Activated naive CD4-positive, alpha-beta T cell treated with anti-CD3 and anti-CD28 coated beads for 36 hours (primary cell): ENCODE measurements at places on chromosomes 1 and 21. TPM values are rescaled to one million over a fixed set of nuclear protein-coding genes. Genes with fewer than 3 reads are reported as not detected.

The CD52 gene
- total RNA-seq = 129 TPM

DNA sequence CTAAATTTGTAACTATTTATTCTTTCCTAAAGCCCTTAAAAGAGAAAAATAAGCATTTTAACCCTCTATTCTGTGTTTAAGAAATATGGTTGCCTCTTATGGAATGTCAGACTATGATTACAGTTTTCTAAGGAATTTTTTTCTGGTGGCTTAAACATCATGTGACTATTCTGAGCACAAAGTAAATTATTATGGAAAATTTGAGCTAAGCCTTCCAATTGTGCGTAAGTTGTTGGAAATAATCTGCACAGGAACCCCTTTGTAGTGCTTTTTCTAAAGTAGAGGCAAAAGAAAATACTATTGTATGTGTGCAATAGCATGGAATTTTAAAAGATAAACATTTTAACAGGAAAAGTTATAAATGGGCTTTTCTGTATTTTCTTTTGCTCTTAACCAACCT, 254.8 kb downstream of the PBX1 start:
- no peak for DNase-seq

- DNase-seq = no peak
Measured at GRCh38 chr1:17561561-17561985, 22.1 kb downstream of the ARHGEF10L start.

The GTF2B gene
- total RNA-seq = 35.2 TPM

DNA sequence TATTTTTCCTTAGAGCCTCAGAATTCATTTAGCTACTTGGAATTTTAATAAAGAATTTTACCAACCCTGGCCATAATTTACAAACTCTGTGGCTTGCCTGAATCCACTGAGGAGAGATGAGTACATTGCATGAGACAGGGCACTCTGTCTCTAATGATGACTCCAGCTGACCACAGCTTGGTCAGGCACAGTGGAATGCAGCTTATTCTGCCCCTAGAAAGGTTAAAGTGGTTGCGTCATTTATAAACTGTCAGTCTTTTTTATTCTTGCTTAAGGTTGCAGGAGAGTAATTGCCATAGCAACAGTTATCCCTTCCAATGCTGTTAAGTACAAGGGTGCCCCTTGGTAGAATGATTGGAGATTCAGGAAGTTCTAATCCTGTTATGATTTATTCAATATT, 28.3 kb downstream of the PDE4B start:
- DNase-seq = no peak

GRCh38 chr21:38257667-38258066, 876 bp downstream of the KCNJ15 start:
- no peak for DNase-seq

The IFNLR1 gene
- total RNA-seq = 4.3 TPM

The CNN3 gene
- total RNA-seq = 10.6 TPM

GRCh38 chr1:155253797-155254196, 1.5 kb downstream of the ENTREP3 start:
- DNase-seq = no peak

The S100A7 gene
- total RNA-seq = not detected

GRCh38 chr1:61797045-61797755, 54.9 kb downstream of the PATJ start:
- no peak for DNase-seq

DNA sequence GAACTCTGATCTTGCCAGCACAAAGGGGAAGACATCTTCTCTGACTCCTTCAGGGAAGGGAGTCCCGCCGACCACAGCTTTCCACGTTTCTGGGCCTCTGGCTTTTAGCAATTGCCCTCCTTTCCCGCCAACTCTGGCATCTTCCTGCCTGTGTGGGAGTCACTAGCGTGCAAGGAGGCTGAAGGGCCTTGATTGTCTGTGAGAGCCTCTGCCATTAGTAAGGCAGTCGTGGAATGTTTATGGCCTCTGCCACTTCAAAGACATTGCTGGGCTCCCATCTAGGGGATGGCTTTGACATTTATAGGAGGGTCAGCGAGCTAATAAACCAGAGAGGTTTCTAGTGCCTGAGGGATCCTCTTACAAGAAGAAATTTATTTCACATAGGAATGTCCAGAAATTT, 14.3 kb upstream of the PROK1 start:
- no peak for DNase-seq

DNA sequence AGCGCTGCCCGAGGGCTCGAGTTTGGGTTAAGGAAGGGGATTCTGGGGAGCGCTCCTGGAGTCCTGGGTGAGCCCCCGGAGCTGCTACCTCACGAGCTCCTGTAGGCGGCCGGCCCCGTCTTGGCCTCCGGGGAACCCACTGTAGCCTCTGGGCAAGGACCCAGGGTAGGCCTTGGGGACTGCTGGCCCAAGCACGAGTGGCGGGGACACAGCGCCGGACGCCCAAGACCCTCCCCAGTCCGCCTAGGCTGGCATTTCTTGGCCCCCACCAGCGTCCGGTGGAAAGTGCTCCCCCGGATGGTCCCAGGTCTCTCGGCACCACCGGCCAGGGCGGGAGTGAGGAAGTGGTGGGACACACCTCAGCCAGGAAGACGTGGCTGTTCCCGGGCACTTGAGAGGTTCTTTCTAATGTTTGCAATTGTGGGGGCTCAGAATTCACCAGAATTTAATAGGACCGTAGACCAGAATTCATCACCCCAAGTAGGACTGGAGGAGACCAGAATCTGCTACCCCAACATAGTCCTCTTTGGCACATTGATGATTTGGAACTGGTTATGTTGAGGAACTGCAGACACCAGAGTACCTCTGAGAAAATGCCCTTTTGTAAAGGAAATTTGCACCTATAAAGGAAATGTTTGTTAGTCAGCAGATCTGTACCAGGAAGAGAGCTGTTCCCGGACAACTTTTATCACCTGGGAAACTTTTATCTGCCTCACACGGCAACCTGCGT, 622 bp upstream of the TMPRSS2 start:
- DNase-seq = no peak

The CDC7 gene
- total RNA-seq = 27.0 TPM

The CFAP107 gene
- total RNA-seq = not detected

DNA sequence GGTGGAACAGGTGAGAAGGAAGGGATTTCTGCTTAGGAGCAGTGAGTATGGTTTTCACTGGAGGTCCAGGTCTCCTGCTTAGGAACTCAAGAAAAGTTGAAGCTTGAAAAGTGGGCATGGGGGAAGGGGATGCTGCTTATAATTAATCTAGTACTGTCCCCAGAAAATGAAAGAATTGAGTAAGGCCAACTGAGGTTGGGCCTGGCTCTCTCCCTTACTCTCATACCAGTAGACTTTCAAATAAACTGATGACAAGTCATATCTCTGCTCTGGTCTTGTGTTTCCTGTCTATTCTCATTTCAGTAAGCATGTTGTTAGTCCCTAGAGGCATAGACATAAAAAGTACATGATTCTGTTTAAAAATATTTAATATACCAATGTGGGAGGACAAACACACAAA, 26.4 kb downstream of the CD48 start:
- DNase-seq = peak; percentile 65

The PRELP gene
- total RNA-seq = not detected

DNA sequence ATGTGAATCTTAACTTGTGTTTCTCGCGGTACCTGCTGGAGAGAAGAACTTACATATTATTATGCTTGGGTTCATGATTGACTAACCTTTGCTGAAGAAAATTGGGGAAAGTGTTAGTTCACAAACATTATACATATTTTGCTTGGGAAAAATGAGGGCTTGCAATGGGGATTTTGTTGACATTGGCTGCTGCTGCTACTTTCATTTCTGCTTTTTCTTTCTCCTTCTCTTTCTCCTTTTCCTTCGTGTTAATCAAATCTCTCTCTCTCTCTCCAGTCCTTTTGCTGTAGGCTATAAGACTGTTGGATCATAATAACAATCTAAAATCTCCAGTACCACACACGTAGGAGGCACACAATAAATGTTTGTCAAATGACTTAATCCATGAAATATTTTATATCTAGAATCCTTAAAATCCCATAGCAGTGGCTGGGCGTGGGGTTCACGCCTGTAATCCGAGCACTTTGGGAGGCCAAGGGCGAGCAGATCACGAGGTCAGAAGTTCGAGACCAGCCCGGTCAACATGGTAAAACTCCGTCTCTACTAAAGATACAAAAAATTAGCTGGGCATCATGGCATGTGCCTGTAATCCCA, 23.0 kb downstream of the IRF2BP2 start:
- DNase-seq = no peak

DNA sequence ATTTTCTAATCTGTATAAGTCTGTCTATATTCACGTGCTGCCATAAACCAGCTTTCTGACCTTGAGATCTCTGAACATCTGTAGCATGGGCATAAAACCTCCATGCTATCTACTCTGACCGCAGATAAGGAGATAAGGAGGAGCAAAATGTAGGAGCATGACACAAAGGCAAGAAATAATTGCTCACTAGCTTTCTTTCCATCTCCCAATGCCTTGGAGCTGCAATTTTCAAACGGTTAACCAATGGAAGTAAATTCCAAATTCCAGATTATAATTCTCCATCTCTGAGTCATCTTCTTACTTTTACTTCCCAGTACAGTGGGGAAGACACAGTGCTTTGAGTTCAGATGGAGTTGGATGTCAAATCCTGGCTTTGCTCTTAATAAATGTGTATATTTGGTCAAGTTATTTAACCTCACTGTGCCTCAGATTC, 41.6 kb downstream of the CD58 start:
- DNase-seq = no peak

GRCh38 chr1:241964550-241965282, 7.1 kb downstream of the BECN2 start:
- DNase-seq = no peak

DNA sequence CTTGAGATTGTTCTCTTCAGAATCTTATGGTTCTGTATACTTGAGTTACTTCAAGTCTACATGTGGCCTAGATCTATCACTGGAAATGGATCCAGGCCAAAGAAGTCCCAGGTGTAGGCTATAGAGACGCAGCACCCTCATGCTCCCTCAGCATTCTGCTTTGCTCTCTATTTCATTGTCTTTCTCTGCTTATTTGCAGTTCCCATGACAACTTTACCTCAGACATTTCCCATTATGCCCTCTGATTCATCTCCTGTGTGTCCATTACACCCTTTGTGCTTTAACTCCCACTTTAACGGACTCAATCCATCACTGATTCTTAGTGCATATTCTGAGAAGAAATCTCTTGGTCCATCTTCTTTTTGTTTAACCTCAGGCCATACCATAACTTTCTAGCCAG, 236.9 kb upstream of the NRIP1 start:
- no peak for DNase-seq

DNA sequence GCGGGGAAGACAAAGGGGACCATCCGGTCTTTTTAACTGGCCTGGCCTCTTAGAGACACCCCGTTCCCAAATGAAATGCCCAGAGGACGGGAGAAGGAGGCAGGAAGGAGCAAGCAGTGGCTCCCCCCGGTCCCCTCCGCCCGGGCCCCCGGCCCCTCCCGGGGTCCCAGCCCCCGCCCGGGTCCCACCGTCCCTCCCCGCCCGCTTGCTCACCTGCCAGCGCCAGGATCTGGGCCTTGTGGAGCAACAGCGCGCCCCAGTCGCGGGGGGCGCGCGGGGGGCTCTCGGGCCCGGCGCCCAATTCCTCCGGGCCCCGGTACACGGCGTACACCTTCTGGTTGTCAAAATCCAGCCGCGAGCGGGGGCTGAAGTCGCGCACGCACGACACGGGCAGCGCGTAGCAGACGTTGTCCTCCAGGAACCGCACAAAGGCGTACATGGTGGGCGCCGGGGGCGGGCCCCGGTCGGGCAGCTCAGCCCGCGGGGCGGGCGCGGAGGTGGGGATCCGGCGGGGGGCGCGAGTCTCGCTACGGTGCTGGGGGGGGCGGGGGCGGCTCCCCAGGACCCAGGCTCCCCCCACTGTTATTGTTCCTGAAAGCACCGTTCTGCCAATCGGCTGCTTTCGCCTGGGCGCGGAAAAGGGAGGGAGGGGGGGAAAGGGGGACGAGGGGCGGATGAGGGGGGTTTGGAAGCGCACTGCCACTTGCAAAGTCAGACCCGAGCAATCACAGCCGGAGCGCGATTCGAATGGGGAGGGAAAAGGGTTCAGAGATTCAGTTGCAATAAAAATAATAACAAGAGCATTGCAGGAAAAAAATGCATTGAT, at the start of gene BEND5:
TSS of gene BEND5 (minus strand) at position 499 of the 826 bp plus-strand sequence. CDS start at position 439, 60 bp downstream.
- DNase-seq = peak; percentile 54

- no peak for DNase-seq
Measured at GRCh38 chr1:87644579-87645190, 316.0 kb downstream of the LMO4 start.

DNA sequence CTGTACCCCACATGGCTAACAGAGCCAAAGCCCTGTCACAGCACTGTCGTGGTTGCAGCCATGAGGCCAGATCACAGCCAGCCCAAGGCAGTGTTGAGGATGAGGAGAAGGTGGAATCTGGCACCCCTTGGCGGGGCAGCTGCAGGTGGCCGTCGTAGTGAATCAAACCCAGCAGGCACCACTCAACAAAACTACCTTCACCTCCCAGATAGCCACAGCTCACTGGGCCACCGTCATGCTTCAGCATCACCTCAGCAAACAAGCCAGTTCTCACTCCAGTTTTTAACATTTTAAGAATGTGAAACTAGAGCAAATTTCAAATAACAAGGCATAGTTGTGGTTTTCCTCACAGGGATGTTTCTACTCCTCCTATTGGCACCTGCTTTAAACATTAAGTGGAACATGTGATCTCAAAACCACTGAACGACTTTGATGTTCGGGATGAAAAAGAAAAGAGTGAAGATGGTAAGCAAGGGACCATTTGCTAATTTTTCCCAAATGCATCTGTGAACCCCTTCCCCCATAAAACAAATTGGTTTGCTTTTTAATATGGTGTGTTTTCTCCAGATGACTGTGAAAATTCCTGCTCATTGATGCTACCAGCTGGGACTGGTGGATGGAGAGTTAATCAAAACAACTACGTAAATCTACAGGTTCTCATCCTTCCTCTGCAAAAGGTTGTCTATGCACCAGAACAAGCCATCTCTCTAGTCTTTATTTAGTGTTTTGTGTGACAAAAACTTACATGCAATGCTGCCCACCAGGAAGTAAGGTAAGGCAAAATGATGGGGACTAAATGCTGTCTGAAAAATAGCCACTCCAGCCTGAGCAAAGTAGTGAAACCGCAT, 45.5 kb downstream of the TOR1AIP2 start:
- DNase-seq = peak; percentile 57

The PLEKHG5 gene
- 1.7 TPM for total RNA-seq

GRCh38 chr1:110390692-110391245, at the start of gene SLC16A4:
SLC16A4 (minus strand) TSS chr1:110391026; CDS start chr1:110389323, 1,703 bp downstream.
- DNase-seq = no peak

The LCE1F gene
- total RNA-seq = not detected

The PROK1 gene
- total RNA-seq = not detected

GRCh38 chr21:41955516-41955915, 1.7 kb upstream of the C2CD2 start:
- DNase-seq = no peak
